MM.1S (cell line): ENCODE measurements at places on chromosomes 2 and 18.

DNA sequence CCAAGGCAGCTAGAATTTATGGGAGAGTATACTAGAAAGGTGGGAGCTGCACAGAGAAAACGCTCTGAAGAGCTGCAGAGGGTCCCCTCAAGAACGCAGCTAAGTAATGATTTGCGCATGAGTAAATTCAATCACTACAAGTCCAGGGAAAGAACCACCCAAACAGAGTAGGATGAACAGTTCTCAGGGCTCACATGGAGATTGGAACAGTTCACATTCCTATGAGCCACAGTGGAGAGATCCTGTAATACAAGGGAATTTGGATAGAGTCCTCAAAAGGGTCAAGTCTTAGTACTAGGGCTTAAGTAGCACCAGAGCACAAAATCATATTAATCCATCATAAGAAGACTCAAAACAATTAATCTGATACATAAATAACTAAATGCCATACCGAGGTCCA is 12.7 kb downstream of the OLA1 start:
- DNase-seq: no peak

GRCh38 chr18:68314403-68314802 is 400.5 kb downstream of the TMX3 start:
- DNase-seq: no peak

DNA sequence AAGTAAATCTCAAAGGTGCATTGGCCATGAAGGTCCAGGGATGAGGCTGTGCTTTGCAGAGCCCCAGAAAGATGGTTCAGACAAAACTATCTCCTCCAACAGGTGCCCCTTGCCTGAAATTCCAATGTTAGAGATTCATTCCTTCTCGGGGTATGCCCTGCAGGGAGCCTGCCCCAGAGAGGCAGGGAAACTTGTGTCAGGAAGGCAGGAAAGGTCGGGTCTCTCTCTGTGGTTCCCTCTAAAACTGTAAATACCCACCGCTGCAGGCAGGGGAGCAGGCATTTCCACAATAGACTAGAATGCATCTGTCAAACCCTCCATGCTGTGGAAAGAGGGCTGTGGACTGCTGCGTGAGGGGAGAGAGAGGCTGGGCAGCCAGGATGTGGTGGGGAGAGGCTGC is 207.8 kb upstream of the SMAD2 start:
- DNase-seq: no peak

- DNase-seq: no peak
Observed at GRCh38 chr2:15302154-15302553, 259.0 kb downstream of the NBAS start.

- no peak for DNase-seq
Observed at GRCh38 chr2:238560234-238560633, 133.5 kb downstream of the ASB1 start.
